Stimulated activated CD4-positive, alpha-beta T cell treated with anti-CD3 and anti-CD28 coated beads, Interleukin-2, amount 100 ng/mL, for 24 hours (primary cell): ENCODE measurements at places on chromosomes 6 and 20.
A peak's percentile ranks its signal among the peaks of the same experiment; 100 is the strongest.

DNA sequence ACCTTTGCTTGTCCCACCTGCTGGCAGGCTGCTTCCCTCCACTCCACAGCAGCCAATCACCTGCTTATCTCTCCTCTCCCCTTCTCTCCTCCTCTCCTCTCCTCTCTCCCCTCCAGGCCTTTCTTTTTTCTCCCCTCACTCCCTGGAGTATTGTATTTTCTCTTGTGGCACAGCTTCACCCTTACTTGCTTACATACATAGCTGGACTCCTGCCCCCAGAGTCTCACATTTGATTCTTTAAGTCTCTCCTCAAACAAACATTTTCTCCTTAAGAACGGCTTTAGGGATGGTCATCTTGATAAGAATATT lies 3.6 kb upstream of the LY86 start:
- DNase-seq, result no peak

- DNase-seq, result no peak
Measured at GRCh38 chr6:116450769-116451740, 10.1 kb upstream of the CALHM6 start.

- no peak for DNase-seq
Measured at GRCh38 chr20:33668466-33669155, 1.9 kb downstream of the ACTL10 start.

DNA sequence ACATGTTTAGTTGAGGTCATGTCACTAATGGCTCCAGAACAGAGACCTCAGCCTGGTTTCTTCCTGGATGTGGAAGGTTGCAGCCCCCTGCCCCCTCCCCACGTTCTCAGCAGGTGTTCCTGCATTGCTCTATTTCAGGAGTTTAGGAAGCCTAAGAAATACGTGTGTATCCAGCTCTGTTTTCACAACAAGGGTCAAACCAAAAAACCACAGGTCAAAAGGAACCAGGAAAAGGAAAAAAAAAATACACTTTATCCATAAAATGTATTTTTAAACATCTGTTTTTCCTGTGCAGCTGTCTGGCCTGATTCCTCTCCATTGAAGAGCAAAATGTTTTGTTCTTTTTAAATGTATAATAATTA lies 107.9 kb upstream of the PLEKHG1 start:
- DNase-seq, result no peak

GRCh38 chr6:113884011-113884410 lies 26.9 kb downstream of the MARCKS start:
- DNase-seq, result no peak

DNA sequence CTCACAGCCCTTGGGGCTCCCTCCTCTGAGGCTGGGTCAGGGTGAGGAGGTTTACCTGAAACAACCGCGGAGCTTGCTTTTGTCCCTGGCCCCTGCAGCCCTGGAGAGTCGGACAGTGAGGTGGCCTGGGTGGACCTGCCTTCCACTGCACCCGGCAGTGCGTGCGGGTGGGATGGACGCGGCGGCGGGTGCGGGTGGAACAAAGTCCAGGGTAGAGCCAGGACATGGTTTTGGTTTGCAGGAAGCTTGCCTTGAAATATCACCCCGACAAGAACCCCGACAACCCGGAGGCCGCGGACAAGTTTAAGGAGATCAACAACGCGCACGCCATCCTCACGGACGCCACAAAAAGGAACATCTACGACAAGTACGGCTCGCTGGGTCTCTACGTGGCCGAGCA lies 27.1 kb downstream of the UCKL1 start:
- no peak for DNase-seq

DNA sequence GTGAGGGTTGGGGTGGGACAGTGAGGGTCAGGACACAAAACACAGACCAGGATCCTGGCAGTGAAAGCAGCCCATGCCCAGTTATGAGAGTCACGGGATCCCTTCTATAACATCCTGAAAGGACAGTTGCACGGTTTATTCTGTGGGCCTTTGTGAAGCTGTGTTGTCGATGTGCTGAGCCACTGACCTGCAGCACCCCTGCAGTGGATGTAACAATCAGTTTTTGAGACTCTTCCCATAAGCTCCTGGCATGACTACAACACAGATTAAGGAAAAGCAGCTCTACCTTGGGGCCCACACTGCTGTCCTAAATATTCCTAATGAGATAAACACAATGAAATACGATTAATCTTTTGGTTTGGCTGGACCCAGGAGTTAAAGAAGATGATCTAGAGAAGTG lies 3.7 kb downstream of the PYGB start:
- DNase-seq, result no peak

- no peak for DNase-seq
Measured at GRCh38 chr6:130148181-130148580, 74.6 kb downstream of the SAMD3 start.

DNA sequence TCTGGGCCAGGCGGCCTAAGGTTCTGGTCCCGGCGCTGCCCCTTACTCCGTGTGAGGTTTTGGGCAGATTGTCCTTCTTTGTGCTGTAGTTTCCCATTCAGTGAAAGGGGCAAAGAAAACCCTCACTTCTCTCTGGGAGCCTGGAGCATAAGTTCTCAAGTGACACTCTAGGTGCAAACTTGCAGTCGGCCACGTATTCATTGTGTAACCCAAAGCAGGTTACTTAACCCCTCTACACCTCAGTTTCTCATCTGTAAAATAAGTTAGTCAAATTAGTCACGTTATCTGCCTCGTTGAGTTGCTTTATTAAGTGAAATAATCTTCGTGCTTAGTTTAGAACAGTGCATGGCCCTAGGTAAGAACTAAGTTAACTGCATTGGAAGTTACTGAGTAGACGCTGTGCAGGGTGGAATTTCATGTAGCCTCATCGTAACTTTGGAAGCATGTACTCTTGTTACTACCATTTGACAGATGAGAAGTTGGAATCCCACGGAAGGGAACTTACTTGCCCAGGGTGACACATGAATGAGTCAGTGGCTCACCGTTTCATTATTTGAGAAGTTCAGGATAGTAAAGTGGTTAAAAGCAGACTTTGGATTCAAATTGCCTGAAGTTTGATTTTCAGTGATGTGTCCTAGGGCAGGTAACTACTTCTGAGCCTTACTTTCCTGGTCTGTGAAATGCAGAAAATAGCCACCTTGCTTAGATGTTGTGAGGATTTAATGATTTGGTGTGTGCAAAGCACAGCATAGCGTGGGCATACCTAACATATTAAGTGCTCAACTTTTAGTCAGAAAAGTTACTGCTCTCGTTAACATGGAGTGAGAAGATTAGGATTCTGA lies 556 bp upstream of the MROH8 start:
- DNase-seq, result no peak

GRCh38 chr6:21123507-21124436 lies 469.8 kb upstream of the SOX4 start:
- DNase-seq, result no peak

DNA sequence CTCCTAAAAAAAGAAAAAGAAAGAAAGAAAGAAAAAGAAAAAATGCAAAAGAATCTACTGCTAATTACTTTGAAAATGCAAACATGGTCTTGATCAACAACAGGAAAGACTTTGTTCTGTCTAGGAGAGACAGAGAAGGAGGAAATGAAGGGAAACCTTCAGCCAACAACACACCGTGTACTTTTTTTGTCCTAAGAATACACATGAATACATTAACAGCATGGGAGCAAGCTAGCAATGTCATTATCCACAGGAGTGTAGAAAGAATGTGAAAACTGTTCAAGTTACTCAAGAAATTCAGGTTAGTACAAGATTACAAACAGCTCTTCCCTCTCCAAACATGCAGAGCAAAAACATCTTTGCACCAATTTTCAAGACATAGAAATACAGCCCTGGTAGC lies 326.3 kb downstream of the UBE3D start:
- DNase-seq, result no peak

DNA sequence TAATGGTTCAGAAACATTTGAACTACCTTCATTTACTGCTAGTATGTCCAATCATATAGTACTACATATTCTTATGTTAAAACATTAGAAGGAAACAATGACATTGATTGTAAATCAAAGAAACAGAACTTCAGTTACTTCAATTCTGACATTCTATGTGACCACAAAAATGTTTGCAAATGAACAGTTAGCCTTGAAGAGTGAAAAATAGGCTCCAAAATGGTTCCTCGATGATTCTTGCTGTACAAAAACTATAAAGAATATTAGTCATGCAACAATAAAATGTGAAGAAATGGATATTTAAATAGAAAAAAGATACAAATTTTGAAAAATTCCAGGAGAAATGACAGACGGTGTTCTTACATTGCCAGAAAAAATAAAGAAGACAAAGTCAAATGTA lies 686.9 kb downstream of the BCKDHB start:
- no peak for DNase-seq

- no peak for DNase-seq
Measured at GRCh38 chr6:104954190-104954797, 2.6 kb upstream of the LIN28B start.

GRCh38 chr20:37797669-37798175 lies 103.9 kb downstream of the CTNNBL1 start:
- no peak for DNase-seq

DNA sequence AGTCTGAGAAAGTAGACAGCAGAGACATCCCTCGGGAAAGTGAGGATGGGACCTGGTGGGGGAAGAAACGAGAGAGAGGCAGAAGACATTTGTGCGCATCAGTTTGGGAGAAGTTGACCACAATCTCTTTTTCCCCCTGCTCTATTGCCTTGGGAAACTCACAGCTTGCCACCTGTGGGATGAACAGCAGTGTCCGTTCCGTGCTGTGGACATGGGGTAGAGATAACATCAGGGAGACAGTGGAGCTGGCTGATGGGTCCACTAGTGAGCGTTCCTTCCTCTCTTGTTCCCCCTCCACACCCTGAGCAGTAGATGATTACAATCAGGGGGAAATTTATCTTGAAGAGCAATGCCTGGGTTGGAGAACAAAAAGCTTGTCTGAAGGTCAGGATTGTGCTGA lies 21.8 kb upstream of the RNF182 start:
- no peak for DNase-seq

DNA sequence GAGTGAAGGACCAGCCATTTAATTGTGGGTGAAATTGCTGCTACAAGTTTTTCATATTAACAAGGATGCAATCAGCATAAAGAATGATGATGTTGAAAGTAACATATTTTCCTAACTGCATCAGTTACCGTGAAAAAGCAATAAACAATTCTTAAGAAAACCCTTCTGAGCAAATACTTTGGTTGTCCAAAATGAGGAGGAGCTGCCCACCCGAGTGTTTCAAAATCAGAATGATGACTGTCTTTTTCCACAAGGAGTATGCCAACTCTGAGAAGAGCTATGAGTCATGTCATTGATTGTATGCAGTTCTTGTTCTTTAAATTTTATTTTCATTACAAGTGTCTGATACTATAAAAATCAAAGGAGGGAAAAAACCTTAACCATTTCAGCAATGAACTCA lies 470.5 kb downstream of the COL12A1 start:
- no peak for DNase-seq

- peak; percentile 63 for DNase-seq
Measured at GRCh38 chr6:15244620-15245360, 1.1 kb upstream of the JARID2 start.

DNA sequence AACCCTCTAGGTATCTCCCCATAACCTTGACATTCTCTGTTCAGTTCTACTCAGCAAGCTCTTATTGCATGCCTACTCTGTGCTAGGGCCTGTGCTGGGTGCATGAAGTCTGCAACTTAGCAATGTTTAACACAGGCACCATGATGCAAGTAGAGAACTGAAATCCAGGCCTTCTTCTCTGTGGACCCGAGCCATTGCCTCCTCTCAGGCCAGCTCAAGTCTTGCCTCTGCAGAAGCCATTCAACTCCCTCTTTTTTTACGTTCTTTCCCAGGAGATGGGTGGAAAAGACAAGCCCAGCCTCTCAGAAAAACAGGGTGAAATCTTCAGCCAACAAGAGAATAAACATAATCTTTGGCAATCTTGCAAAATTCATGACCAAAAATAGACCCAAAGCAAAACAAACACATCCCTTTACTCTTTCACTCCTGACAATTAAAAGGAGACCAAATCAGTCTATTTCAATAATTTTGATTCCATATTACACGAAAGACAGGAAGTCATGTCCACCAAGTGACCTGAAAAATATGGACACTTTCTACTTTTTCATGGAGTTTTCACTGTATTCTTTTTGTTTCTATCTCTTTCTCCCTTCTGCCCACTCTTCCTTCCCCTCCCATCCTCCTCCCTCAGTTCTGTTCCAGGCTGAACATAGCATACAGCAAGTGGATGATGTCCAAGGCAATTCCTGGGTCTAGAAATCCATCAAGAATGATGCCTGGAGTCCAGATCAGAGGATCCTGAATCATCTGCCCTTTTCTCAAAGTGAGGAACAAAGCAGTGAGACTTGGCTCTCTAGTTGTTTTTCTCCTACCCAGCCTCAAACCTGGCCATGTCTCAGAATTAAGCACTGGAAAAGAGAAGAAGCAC lies 45.4 kb upstream of the MOCS1 start:
- no peak for DNase-seq

DNA sequence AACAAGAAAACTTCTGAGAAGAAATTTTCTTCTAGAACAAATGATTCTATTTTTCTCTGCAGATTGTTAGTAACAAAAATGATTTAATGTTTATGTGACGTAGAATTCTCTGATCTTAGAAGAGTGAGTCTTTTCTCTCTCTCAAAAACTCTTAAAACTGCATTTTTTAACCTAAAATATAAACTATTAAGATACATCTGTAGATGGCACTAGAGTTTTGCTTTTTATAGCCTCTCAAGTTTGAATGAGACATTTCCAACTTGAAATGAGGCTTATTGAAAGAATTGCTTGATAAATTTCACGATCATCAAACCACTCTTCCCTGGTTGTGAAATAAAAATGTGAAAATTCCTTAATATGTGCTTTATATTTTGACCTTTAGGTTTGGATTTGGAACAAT lies 53.8 kb downstream of the PHF3 start:
- DNase-seq, result no peak

DNA sequence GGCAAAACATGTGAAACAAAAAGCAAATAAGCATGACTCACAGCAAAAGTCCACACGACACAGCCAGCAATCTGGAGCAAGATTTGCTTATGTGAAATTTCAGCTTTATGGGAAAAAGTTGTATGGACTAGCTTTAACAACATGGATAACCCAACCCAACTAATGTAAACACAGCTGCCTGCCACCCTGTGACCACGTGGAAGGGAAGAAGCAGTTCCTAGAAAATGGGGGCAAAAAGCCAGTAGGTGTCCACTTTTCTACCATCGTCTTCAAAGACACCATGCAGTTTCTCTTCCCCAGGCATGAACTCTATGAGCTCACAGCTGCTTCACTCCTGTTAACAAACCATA lies 425.4 kb upstream of the RNF217 start:
- DNase-seq, result no peak

GRCh38 chr6:113011801-113012200 lies 664.7 kb downstream of the RFPL4B start:
- no peak for DNase-seq

DNA sequence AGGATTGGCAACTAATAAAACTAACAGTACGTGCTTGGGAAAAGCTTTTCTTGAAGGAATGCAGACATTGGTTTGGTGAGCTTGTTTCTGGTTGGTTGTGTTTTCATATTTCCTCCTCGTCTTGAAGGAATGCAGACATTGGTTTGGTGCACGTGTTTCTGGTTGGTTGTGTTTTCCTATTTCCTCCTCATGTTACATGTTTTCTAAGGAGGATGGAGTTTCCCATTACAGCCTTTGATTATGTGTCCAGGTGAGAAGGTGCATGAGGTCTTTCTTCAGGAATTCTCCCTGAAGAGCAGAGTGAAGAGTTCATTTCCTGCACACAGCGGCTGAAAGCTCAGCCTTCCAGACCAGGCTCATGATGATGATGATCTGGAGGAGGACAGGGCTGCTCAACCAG lies 190.6 kb downstream of the SMOC2 start:
- DNase-seq, result no peak
